Omental fat pad (tissue), 4 donors: ENCODE measurements at places on chromosomes 7 and 10. TPM values are rescaled to one million over a fixed set of nuclear protein-coding genes. Genes with fewer than 3 reads are reported as not detected.

- DNase-seq = no peak
Measured at GRCh38 chr10:26269754-26270153, 53.2 kb downstream of the GAD2 start.

DNA sequence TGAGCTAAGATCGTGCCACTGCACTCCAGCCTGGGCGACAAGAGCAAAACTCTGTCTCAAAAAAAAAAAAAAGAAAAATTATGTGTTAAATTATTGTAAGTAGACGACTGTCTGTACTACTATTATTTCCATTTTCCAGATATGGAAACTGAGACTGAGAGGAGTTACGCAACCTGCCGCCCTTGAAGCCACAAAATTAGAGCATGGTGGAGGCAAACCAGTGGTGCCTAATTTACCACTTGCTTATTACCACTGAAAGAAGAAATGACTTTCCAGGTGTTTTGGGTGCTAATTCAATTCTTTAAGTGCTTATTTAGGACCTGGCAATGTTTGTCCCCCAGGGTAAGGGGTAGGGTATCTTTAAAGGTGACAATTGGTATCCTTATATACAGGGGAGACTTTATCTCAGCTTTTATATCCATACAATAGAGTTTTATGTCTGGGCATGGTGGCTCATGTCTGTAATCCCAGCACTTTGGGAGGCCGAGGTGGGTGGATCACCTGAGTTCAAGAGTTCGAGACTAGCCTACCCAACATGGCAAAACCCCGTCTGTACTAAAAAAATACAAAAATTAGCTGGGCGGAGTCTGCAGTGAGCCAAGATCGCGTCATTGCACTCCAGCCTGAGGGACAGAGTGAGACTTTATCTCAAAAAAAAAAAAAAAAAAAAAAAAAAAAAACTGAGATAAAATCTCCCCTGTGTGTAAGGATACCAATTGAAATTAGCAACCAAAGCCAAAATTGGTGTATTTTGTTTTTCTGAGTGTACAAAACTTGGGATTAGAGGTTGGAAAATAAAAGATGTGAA, 16.6 kb upstream of the CAMK1D start:
- DNase-seq = no peak

GRCh38 chr10:84846658-84847316, 518.4 kb downstream of the CCSER2 start:
- DNase-seq = no peak

GRCh38 chr7:73573276-73573675, 5.1 kb downstream of the TBL2 start:
- no peak for DNase-seq

DNA sequence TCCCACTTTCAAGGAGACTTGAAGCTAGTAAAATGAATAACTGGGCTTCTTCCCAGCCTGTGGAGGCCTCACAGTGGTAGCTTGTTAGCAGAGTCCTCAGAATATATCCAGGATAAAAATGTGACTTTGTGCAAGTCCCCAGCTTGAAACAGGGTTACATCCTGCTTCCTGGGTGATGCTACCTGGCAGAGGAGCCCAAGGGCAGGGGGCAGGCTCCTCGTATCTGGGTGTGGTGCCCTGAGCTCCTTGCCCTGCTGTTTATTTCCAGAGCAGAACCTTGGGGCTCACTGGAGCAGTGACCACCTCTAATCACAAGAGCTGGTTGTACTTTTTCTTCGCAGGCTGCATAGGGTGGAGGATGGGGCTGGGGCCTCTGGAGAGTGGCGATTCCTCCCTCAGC, 94.8 kb downstream of the GRK5 start:
- DNase-seq = no peak

- DNase-seq = no peak
Measured at GRCh38 chr7:11835260-11835659, 3.3 kb upstream of the THSD7A start.

DNA sequence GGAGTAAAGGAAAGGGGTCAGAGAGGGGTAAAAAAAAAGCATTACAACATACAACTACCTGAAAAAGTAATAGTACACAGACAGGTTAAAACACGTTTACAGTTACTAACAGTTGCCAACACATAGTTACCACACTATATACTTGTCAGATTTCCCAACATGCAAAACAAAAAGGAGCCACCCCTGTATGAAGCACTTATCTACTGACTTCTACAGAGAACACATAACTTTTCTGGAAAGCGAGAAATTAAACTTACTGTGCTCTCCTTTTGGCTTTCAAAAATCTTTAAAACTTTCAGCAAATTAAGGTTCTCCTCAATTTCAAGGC, 2.1 kb downstream of the ABI1 start:
- DNase-seq = no peak

DNA sequence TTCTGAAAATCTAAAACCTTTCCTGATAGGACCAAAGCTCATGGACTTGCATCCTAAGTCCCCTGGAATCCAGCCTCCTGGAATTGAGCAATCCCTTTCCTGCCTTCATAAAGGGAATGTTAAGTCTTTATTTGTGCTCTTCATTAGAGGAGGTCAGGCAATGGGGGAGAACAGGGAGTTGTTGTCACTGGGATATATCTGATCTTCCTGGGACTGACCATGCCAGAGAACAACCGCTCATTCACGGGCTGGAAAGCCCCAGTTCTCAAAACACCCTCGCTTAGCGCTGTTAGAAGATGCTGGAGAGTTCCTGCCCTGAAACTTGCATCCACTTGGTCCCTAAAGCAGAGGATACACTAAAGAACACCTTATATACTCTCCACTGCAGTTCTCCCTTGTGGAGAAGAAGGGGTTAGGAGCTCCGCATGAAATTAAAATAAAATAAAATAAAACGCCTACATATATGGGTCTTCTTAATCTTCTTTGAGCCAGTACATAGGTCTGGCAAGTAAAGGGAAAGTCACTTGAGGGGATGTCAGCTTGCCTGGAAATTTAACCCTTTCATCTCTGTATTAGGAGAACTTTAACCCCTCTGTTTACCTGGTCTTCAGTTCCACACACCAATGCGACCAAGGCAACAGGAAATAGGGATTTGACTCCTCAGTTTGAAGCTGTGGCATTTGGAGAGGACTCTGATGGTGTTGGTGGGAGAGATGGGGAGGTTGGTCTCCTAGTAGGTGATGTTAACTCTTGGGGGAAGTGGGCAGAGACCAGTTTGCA, 1.2 kb downstream of the SORCS1 start:
- DNase-seq = no peak

GRCh38 chr7:111871283-111871682, 309.0 kb upstream of the IMMP2L start:
- DNase-seq = no peak

DNA sequence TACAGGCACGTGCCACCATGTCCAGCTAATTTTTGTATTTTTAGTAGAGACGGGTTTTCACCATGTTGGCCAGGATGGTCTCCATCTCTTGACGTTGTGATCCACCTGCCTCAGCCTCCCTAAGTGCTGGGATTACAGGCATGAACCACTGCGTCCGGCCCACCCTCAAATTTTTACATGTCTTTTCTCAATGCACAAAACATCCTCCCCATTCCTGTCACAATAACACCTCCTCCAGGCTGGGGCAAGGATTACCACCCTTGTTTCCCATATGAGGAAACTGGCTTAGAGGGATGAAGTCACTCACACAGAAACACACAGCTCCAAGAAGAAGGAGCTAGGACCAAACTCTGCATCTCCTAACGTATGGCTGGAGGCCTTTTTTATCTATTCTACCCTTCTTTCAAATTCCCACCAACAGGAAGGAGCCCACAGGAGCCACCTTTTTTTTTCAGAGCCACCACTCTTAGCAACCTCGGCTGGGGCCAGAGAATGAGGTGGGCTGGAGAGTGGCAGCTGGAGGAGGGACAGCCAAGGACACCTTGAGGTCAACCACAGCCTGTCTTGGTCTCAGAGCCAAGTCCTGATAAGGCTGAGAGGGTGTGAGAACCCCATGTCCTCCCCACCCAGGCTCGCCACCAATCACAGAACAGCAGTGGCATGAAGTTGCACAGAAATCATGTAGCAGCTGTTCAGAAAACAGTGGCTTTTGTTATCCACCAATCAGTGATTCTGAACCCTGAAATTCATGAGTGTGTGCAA, 113.1 kb upstream of the PDLIM1 start:
- DNase-seq = no peak

DNA sequence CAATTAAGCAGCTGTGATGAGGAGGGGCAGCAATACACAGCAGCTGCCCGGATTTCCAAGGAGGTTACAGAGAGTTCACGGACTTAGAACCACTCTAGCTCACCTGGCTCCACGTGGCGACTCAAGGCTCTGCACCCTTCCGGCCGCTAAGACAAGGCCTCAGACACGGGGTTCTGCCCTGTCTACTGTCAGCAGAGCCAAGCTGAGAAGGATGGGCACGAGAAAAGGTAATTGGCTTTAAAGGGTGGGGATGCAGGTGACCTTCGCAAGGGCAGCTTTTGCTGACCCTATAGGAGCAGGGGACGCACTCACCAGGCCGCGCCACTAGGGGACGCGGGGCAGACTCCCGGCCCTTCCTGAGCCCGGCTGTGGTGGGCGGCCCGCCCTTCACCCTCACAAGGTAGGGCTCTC, 152.4 kb downstream of the KIF20B start:
- no peak for DNase-seq

GRCh38 chr7:70947181-70947580, 184.8 kb upstream of the GALNT17 start:
- no peak for DNase-seq

DNA sequence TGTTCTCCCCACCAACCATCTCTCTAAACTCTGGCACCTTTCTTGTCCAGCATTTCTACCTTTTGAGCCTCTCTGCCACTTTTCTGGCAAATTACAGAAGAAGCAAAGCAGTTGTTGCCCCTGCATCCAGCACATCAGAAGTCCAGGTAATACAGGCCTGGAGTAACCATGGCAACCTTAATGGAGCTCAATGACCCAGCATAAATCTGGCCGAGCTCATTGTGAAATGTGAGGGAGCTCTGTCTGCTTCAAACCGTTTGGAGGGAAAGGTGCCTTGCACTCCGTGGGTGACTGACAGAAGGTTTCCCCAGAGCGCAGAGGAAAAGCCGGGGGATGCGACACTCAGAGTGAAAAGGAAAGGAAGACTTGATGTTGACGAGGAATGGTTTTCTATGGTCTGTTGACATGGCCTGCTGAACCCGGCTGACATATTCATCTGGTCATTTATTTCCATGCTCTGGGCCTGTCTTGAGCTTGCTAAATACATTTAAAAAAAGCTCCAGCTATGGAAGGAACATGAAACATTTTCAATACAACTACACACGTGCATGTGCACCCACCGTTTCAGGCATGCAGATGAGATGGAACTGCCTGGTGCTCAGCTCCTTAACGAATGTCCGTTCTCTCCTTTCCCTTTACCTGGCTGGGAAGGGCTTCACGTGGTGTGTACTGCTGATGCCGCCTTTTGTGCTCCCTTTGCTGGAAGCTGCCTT, 74.9 kb downstream of the ADRA2A start:
- no peak for DNase-seq

GRCh38 chr10:132706701-132707100, 79.2 kb downstream of the NKX6-2 start:
- no peak for DNase-seq

GRCh38 chr10:23884670-23885069, 324.3 kb upstream of the KIAA1217 start:
- no peak for DNase-seq

DNA sequence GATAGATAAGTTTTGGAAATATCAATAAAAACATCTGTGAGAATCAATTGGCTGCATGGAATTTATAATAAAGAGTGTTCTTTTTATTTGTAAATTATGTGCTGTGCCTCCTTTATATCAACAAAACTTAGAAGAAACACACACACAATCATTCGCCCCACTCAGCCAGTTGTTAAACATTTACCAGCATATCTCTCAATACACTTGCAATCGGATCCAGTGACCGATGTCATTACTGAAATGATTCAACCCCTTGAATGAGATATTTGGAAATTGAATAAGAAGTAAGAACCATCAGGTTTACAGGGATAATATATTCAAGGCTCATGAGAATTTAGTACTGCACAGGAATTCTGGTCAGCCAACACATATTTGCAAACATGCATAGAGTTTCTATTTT, 35.6 kb downstream of the TAF3 start:
- no peak for DNase-seq

- no peak for DNase-seq
Measured at GRCh38 chr10:66929375-66929774, 3.5 kb downstream of the LRRTM3 start.

- DNase-seq = no peak
Measured at GRCh38 chr7:139109983-139110411, 477 bp upstream of the ZC3HAV1 start.

DNA sequence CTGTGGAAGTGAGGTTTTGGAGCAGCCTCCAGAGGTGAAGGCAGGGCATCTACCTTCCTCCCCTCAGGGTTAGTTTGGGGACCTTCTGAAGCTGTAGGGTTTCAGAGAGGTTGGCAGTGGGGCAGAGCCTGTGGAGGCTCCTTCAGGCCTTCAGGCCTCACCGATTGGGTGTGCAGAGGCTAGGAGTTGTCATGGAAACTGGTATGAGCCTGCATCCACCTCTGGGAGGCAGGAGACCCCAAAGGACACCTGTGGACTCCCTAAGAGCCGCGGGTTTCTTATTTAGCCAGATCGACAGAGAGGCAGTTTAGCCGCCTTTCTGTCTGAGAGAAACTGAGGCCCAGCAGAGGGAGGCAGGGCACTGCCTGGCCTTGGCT, 2.0 kb downstream of the LZTS2 start:
- DNase-seq = no peak

DNA sequence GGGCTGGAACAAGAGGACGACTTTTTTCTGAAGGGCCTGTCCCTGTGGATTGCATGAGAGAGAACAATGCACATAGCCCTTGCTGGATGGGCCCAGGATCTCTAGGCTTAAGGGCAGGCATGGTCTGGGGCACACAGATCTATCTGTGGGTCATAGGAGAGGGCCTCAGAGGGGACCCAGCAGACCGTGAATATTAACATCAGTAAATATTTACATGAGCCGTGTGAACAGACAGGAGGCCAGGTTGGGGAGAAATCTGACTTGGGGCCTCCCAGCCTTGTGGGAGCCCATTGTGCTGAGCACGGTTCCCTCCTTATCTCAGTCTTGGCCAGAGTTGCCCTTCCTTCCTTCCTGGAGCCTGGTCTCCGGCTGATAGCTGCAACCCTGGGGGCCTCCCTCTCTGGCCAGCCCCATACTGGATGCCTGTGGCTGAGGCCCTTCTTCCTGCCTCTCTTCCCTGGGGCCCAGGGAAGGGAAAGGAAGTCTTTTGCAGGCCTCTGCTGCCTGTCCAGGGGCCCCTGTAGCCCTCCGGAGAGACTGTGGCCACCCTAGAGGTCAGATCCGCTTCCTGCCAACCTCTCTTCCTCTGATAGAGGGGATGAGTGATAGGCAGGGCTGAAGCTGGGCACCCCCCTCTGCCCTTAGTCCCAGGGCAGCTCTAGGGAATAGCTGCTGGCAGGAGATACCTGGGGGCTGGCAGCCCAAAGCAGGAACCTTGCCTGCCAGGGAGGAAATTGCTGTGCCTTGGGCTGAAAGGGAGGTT, 44.5 kb upstream of the TRIM8 start:
- DNase-seq = no peak

- no peak for DNase-seq
Measured at GRCh38 chr7:50660040-50660829, 95.0 kb upstream of the DDC start.

- no peak for DNase-seq
Measured at GRCh38 chr10:1171586-1171985, 115.4 kb downstream of the WDR37 start.

TMEM196 gene
- 0.12 TPM for total RNA-seq

CRHR2 gene
- total RNA-seq = not detected

HOXA9 gene
- total RNA-seq = not detected

TBXAS1 gene
- 63.4 TPM for total RNA-seq

SPDYE1 gene
- not detected for total RNA-seq

NME8 gene
- not detected for total RNA-seq

GBX1 gene
- total RNA-seq = not detected

DHTKD1 gene
- total RNA-seq = 18.3 TPM

PRR15 gene
- total RNA-seq = 7.5 TPM

ITPRID1 gene
- not detected for total RNA-seq

C10orf53 gene
- not detected for total RNA-seq

COL13A1 gene
- total RNA-seq = 0.46 TPM

CCL24 gene
- total RNA-seq = not detected
